ENCODE measurements at places on chromosomes 4 and X.

DNA sequence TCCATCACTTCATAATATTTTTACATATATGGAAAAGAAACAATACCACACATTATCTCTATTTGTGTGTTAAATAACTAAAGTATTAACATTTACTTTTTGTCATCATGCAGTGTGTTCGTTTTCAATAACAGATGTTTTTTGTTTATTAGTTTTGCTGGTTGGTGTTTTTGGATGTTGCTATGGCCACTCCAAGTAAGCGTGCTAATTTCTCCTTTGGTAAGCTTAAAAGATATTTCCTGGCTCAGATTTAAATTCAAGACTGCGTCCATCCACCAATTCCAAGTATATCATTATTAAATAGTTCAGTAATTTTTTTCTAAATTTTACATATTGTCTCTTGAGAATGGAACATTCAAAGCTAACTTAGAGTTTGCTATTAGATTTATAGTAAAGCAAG, 235.4 kb upstream of the IL1RAPL1 start:
- no peak for DNase-seq

- DNase-seq = no peak
These were observed 1827.0 kb downstream of the C4orf33 start for GRCh38 chr4:130922955-130923354.

GRCh38 chrX:14476205-14476604, 53.1 kb upstream of the GLRA2 start:
- no peak for DNase-seq

DNA sequence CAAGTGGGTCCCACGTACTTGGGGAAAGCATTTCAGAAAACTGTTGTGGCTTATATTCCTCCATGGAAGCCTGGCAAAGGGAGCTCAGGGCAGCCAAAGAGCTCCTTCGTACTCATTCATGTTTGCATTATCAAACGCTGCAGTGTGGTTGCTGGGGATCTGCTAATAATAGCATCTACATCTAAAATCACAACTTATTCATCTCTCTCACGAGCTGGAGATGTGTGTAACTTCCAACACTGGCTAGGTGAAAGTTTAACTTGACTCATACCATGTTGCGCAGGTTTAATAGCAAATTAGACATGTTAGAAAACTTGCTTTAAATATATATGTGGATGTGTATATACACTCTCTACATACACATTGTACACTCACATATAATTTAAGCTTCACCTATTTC, 415.1 kb downstream of the AFF2 start:
- no peak for DNase-seq

- no peak for DNase-seq
These were observed 144.6 kb upstream of the GPR101 start for GRCh38 chrX:137178392-137178791.

GRCh38 chr4:1033840-1034551, 22.6 kb downstream of the FGFRL1 start:
- DNase-seq = no peak

GRCh38 chr4:150023489-150023888, 54.8 kb upstream of the DCLK2 start:
- DNase-seq = no peak

DNA sequence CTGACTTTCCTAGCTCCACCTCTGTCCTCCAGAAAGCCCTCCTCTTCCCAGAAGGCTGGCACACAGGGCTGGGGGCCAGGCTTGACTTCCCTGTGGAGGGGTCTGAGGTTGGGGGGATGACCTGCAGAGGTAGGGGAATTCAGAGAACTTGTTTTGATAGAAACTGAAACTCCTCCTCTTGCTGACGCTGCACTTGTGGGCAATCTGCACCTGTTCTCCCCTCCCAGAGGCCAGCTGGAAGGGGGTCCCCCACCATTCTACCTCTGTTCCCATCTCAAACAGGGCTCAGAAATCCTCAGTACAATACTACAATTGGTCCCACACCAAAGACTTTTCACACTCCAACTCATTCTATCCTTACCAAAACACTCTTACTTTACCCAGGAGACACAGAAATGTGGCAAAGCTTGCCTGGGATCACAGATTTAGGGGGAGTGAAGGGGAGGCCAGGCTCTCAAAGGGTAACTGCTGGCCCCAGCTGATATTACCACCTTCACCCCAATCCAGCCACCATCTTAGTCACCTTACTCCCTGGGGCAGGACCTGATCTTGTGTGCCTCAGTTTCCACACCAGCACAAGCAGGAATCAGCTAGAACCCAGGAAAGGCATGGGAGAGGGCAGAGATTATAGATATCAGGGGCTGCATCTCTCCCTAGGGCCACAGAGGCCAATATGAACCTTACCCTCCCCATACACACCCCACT, 18.5 kb downstream of the OTUD5 start:
- DNase-seq = peak; percentile 47

DNA sequence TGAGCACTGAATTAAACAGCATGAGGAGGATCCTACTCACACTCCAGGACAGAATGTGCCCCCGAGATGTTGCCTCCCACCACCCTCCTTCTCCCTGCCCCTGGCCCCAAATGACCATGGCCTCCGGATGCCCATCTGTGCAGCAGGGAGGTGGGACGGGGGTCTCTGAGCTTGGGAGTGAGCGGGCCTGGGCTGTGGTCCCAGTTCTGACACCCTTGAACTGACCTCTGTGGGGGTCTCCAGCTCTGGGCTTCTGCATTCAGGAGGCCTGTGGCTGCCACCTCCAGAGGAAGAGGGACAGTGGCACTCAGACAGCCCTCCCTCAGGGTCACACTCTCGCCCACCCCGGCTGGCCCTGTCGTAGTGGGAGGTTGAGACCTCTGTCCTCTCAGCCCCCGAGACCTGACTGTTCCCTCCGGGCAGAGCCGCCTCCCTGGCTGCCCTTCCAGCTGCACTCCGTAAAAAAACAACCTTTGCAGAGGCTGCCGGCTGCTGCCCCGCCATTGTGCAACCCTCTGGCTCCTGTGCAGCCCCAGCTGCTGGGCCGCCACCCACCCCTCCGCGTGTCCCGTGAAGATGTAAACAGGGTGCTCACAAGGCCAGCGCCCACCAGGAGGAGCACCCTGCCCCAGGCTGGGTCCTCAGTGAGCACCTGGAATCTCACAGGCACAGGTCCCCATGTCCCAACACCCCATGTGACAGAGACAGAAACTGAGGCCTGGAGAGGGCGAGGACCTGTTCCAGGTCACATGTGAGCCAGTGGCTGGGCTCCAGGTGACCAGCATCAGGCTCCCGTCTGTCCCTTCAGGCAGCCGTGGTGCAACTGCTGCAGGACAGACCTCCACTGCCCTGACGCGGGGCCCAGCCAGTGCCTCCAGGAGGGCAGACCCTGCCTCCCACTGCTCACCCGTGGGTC, 39.6 kb downstream of the HTRA3 start:
- no peak for DNase-seq

DNA sequence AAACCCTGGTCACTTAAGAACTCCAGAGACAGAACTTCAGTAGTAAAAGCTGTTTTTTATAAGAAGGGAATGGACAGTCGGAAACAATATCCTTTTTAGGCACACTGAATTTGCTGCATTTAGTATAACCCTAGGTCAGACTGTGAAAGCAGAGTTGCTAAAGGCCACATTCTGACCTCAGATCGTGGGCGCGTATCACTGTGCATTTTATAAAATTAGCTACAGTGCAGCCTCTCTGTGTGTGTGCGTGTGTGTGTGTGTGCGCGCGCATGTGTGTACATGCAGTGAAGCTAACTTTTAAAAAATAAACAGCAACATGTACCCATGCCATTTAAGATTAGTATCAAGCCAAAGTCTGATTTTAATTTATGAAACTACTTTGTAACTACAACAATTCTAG, 8.0 kb downstream of the ZNF827 start:
- no peak for DNase-seq

GRCh38 chr4:54764476-54764875, 106.7 kb downstream of the KIT start:
- no peak for DNase-seq

- no peak for DNase-seq
These were observed 57.8 kb downstream of the PPP1R2C start for GRCh38 chrX:42720209-42720608.

DNA sequence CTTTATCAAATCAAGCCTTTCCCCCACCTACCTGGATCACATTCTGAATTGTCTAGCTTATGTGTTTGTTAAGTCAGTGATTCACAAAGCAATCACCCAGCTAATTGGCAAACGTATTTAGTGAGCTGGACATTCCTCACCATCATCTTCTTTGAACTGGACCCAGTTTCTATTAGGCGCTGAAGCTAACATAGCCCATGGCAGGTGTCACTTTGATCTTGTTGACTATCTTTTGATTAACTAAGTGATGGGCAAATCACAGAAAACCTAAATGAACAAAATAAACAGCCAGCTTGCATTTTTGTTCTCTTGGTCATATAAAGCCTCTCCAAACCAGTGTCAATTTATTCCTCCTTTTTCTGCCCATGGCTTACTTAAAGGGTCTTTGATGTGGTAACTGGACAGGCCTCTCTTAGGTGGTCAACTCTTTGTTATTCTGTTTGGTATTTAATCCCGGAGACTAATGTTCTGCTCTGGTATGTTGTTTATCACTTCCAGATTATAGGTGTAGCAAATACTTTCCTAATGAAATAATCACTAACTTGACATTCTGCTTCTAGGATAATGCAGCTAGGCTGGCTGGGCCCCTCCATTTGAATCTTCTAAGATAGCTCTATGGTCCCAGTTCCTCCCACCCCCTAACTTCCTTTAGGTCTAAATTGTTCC, 105.3 kb upstream of the SMIM10 start:
- DNase-seq = no peak

DNA sequence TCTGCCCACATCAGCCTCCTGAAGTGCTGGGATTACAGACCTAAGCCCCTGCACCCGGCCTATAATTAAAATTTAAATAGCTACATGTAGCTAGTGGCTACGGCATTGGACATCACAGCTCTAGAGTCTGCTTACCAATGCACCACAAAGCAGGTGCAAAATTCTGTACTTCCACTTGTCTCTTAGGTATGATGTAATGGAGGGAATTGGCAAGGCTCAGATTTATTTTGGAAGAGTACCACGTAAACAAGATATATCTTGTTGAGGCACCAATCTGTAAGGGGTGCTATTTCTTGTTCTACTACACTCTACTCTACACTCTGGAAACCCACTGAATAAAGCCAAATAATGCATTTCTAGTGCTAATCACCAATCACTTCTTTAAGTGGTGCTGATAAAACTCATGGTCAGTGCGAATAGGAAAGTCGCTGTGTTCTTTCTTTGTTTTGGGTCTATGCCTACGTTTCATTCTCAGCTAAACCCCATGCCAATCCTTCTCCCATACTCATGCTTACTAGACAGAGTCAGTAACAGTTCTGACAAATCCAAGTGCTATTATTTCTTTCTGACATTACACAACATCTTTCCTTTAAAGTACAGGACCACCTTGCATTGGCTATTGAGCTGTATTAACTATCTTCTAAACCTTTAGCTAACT, 92.3 kb downstream of the GC start:
- DNase-seq = no peak

- DNase-seq = no peak
These were observed 33.0 kb downstream of the REELD1 start for GRCh38 chr4:146247356-146247755.

GRCh38 chr4:3745886-3746656, 20.1 kb upstream of the ADRA2C start:
- DNase-seq = no peak

DNA sequence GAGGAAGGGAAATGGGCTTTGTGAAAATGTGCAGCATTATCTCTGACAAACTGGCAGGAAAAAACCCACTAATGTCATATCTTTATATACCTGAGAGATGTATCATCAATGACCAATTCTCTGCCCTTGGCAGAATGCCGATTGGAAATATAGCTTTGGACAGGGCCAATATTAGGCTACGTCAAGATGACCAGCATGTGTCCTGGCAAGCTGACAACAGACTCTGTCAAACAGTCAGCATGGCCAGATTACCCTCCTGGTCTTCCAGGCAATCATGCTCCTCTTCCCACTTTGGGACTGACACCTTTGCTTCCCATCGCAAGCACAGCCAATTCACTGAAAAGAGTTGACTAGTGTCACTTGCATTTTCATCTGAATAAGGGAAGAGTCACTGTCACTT, 57.0 kb downstream of the SORBS2 start:
- DNase-seq = no peak

Measured in activated CD4-positive, alpha-beta T cell treated with anti-CD3 and anti-CD28 coated beads, Interleukin-2, amount 50 U/mL, for 4 hours (primary cell).